ENCODE measurements at places on chromosomes 13 and 19. TPM values are rescaled to one million over a fixed set of nuclear protein-coding genes. Genes with fewer than 3 reads are reported as not detected.

ZNF564 gene
- total RNA-seq: 12.5 TPM

DNA sequence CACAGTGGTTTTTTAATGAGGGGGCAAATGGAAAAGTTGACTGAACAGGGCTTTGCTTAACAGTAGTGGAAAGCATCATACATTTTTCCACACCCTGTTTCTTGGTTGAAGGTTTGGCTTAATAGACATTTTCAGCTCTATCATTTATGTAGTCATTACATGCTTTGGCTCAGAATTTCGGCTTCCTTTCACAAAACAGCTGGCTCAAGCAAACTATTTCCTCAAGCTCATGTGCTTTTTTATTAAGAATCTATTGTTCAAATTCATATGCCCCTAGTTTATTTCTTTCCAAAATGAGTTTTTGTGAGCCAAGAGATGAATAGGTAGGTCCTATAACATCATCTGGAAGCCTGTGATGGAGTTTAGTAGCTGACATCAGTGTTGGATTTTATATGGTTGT, 113.8 kb downstream of the SLITRK6 start:
- DNase-seq: no peak
- H3K4me3 ChIP-seq: no peak overlapping the region
- no peak overlapping the region for H3K27ac ChIP-seq
- H3K4me1 ChIP-seq: no peaks in the 10 kb centered on the region
- no peaks in the 10 kb centered on the region for H3K27me3 ChIP-seq
- H3K36me3 ChIP-seq: peaks cover 4% of the 10 kb centered on the region

GRCh38 chr19:34041925-34042521, 130.3 kb upstream of the LSM14A start:
- H3K27me3 ChIP-seq: peaks cover 19% of the 10 kb centered on the region
- no peaks in the 10 kb centered on the region for H3K36me3 ChIP-seq
- peak; percentile 84 for DNase-seq
- H3K27ac ChIP-seq: no peak overlapping the region
- no peaks in the 10 kb centered on the region for H3K4me1 ChIP-seq
- no peak overlapping the region for H3K4me3 ChIP-seq

- DNase-seq: no peak
- H3K4me1 ChIP-seq: no peaks in the 10 kb centered on the region
- no peaks in the 10 kb centered on the region for H3K27me3 ChIP-seq
- H3K36me3 ChIP-seq: no peaks in the 10 kb centered on the region
- no peak overlapping the region for H3K4me3 ChIP-seq
Observed at GRCh38 chr13:51689663-51689996, 105.4 kb downstream of the WDFY2 start.

ZNF709 gene
- 1.6 TPM for total RNA-seq

GRCh38 chr13:76380446-76381065, 505.6 kb downstream of the KCTD12 start:
- H3K4me1 ChIP-seq: no peaks in the 10 kb centered on the region
- no peaks in the 10 kb centered on the region for H3K27me3 ChIP-seq

DNA sequence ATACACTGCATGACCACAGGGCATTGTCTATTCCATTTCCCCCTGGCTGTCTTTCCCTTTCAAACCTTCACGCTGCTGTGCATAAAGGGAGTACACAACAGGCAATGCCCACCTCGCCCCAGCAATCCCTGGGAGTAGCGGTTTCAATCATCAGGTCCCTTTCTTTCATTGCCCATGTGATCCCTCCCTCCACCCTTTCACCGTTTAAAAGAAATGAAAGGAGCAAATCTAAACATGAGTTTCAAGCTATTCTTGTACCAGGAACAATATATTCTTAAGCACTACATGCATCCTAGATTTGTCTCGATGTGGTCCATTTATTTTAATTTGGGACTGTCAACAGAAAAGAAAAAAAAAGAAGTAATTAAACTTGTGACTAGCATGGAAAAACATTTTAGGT, 123.4 kb upstream of the ARGLU1 start:
- no peak overlapping the region for H3K27ac ChIP-seq
- H3K4me3 ChIP-seq: no peak overlapping the region
- H3K36me3 ChIP-seq: no peaks in the 10 kb centered on the region

DNA sequence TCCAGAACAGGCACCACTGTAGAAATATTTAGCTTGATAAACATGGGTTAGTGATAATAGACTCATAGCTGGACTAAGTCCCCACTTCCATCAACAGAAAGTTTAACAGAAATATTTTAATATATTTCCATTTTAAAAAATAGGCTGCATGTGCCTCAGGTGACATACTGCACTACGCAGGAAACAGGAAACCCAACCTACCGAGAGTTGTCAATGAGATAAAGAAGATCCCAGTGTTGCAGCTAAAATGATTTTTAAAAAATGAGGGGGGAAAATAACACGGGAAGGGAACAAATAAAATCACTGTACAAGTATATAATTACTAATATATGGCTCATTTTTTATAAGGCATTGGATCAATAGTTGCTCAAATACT, 154.8 kb downstream of the TBC1D4 start:
- peaks cover 16% of the 10 kb centered on the region for H3K4me1 ChIP-seq
- H3K4me3 ChIP-seq: peak overlapping the region; percentile 84
- no peaks in the 10 kb centered on the region for H3K36me3 ChIP-seq
- H3K27me3 ChIP-seq: peaks cover 2% of the 10 kb centered on the region

DNA sequence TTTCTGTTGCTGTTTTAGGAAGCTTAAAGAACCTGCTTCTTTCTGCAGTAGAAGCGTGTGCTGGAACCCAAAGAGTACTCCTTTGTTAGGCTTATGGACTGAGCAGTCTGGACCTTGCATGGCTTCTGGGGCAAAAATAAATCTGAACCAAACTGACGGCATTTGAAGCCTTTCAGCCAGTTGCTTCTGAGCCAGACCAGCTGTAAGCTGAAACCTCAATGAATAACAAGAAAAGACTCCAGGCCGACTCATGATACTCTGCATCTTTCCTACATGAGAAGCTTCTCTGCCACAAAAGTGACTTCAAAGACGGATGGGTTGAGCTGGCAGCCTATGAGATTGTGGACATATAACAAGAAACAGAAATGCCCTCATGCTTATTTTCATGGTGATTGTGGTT, 103.1 kb downstream of the TNFRSF19 start:
- H3K27ac ChIP-seq: no peak overlapping the region
- H3K27me3 ChIP-seq: peaks cover 14% of the 10 kb centered on the region

All from natural killer cell treated with Interleukin-12 subunit alpha and Interleukin-12 subunit beta and Interleukin-15 and Interleukin-18, amount 100 ng/mL, for 72 hours (primary cell).